ENCODE measurements at places on chromosomes 6 and 20.

- peak; percentile 94 for DNase-seq
Measured at GRCh38 chr6:37134036-37134395, 35.9 kb upstream of the PIM1 start.

GRCh38 chr6:93177438-93177837, 241.9 kb downstream of the EPHA7 start:
- no peak for DNase-seq

DNA sequence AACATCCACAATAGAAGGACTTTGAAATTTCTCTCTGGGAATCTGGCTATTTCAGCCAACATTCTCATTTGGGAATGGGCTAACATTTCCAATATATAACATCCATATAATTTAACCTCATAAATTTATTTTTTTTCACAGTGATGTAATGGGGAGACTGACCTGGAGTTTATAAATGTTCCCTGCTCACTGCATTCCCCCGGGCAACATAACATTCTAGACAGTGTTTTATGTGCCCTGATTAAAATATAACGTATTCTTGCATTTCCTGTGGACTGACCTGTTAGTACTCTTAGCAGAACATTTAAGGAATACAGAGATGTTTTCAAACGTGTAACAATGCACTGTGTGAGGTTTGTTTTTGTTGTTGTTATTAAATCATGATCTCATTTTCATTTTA, 20.9 kb downstream of the TSHZ2 start:
- DNase-seq: no peak

- DNase-seq: no peak
Measured at GRCh38 chr20:62235001-62235776, 3.1 kb upstream of the OSBPL2 start.

GRCh38 chr6:105941621-105942412, 144.3 kb upstream of the PRDM1 start:
- DNase-seq: peak; percentile 47

GRCh38 chr20:62308102-62308822, 5.5 kb downstream of the ADRM1 start:
- no peak for DNase-seq

GRCh38 chr6:10561611-10562199, 40.6 kb downstream of the GCNT2 start:
- no peak for DNase-seq

- no peak for DNase-seq
Measured at GRCh38 chr6:44007818-44008621, 119.2 kb downstream of the MRPL14 start.

- DNase-seq: peak; percentile 95
Measured at GRCh38 chr6:57262901-57263694, 41.0 kb upstream of the RAB23 start.

DNA sequence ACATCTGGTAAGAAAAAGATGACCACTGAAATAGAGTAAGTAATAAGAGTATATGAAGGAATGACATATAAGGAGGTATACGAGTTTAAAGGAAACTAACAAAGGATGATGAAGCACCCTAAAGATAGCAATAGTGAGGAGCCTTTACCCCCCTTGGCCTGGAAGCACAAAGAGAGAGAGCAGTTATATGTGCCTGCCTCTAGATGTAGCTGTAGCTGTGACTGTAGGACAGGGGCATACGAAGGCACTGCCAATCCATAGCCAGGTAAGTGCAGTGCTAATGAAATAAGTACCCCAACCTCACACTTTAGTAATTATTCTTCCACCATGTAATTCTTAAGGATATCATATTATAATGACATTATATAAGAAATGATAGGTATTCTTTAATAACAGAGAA, 90.1 kb upstream of the FKBP1C start:
- DNase-seq: no peak

GRCh38 chr6:52552278-52552643, 24.6 kb downstream of the TRAM2 start:
- DNase-seq: no peak

- no peak for DNase-seq
Measured at GRCh38 chr20:14691994-14692393, 354.6 kb upstream of the FLRT3 start.

DNA sequence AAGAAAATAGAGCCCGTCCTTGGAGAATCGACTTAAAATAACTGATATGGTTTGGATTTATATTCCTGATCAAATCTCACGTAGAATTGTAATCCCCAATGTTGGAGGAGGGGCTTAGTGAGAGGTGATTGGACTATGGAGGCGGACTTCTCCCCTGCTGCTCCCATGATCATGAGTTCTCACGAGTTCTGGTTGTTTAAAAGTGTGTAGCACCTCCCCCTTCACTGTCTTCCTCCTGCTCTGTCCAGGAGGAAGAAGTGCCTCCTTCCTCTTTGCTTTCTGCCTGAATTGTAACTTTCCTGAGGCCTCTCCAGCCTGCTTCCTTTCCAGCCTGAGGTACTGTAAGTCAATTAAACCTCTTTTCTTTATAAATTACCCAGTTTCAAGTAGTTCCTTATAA, 529.2 kb downstream of the HAO1 start:
- no peak for DNase-seq

- no peak for DNase-seq
Measured at GRCh38 chr6:114955363-114955762, 612.5 kb upstream of the HS3ST5 start.

DNA sequence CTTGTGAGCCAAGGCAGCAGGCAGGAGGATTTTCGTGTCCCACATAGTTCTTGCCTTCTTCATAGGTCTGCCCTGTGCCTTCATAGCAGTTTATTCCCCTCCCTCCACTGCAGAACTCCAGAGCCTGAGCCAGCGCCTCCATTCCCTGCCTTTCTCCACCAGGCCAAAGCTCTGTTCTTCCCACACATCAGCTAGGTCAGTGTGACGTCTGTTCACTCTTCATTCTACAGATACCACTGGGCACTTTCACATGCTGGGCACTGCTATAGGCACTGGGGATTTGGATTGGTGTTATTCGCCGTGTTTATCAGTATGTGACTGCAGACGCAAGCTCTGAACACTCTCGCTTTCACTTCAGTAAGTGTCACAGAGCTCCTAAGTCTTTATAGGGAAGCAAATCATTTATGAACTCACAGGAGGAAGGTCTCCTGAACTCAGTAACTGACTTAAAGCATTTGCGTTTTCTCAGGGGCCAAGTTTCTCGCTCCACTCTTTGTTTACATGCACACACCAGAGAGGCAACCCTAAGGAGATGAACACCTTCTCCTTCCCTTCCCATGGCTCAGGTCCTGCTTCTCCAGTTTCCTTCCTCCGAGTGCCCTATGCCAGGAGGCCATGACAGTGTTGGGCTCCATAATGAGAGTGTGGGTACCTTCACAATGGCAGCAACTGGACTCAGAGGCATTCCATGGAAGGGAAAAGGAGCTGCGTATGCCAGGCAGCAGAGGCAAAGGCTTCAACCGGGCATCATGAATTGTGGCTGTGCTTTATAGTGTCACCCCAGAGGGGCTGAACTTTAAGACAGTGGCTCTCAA, 6.3 kb upstream of the APMAP start:
- DNase-seq: peak; percentile 33

DNA sequence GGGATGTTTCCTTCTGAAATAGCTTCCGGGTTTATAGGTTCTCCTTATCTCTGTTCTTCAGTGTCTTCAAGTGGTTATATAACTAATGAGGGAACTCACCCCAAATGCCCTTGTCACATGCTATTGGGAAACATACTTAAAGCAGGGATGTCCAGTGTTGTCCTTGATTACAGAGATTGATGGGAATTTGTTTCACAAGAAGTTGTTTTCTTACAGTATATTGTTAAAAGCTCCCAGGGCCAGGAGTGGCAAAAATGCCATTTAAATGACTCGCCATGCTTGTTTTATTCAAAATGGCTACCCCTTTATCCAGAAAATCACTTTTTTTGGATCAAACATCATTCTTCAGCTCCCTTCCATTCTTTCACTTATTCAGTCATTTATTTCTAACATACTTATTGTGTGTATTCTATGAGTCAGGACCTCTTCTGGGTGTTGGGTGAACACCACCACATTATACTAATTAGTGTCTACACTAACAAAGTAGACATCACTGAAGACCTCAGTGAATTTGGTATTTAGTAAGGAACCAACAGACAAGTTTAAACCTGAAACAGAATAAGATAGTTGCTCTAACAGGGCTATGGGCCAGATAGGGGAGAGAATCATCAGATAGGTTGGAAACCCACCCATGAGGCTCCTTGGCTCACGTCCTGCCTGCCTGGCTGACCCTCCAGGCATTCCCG, 791.1 kb downstream of the MAFB start:
- peak; percentile 72 for DNase-seq

- DNase-seq: no peak
Measured at GRCh38 chr6:109052018-109052651, 42.5 kb downstream of the SESN1 start.

DNA sequence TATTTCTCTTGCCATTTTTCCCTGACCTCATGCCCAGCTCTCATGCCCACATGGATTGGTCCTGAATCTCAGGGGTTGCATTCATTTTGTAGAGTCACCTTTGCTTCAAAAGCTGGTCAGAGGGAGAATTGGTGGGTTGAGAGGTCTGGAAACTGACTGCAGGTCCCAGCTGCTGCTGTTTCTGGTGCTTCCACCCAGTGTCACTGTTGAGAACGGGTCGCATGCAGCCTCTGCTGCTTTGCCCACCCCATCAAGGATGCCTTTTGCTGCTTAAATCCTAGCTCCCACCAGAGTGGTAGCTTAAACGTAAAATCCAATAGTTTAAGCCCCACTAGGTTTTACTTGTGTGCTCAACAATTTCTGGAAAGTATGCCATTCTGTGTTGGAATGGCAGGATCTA, 211.4 kb upstream of the TSHZ2 start:
- no peak for DNase-seq

GRCh38 chr6:114718186-114718585, 375.4 kb upstream of the HS3ST5 start:
- DNase-seq: no peak

DNA sequence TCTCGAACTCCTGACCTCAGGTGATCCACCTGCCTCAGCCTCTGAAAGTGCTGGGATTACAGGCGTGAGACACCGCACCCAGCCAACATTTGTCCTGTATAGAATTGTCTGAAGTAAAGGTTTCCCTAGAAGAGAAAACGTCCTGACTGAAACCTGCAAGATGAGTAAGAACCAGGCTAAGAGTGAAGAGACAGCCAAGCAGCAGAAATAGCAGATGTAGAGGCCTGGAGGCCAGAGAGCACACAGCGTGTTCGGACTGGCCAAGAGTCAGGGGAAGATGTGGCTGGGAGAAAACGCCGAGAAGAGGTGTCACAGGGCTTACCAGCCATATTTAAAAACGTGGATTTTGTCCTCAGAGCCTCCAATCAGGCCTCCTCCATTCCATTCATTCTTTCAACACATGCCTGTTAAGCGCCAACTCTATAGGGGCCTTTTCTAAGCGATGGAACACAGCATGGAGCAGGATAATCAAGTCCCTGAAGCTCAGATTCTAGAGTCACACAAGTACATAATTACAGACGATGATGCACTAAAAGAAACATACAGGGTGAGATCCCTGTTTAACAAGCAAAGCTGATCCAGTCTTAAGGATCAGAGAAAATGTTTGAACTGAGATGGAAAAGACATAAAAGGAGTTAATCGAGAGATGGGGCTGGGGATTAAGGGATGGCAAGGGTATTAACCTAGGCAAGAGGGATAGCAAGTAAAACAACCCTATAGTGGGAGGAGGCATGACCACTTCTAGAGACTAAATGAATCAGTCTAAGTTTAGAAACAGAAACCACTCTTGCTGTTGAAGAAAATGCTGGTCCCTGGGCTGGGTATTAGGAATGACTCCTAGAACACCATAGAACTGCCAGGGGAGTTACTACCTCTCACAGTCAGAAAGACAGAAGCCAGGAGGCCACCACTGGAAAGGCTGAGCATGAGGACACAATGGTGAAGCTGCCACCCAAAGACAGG, 4.8 kb downstream of the ZCCHC3 start:
- DNase-seq: no peak

DNA sequence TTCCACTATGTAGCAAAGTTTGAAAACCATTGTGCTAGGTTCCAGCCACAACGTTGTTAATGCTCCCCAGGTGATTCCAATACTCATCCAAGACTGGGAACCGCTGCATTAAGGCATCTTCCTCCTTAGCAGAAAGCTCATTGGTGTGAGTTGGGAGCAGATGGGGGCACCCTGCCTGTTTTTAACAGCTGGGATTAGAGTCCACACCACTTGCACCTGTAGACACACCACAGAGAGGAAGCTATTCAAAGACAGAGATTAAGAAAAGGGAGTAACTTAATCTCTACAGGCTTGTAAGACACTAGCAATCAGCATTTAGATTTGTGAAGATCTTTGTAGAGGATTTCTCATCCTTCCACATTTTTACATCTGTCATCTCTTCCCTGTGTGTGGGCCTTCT, 333.9 kb upstream of the SOX4 start:
- DNase-seq: no peak

DNA sequence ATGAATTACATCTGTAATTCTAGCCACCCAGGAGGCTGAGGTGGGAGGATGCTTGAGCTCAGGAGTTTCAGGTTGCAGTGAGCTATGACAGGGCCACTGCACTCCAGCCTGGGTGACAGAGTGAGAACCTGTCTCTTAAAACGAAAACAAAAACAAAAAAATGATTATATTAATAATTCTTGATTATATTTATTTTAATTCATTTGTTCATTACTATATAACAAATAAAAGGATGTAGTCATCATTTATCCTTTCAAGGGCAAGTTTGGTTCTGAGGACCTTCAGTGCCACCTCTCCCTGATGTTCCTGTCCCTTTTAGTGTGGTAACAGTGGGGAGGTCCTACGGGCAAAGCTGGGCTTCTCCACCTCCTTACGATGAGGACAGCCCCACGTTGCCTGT, 167.1 kb upstream of the SCGN start:
- no peak for DNase-seq

GRCh38 chr6:24428615-24429014, 25.9 kb downstream of the MRS2 start:
- no peak for DNase-seq

- no peak for DNase-seq
Measured at GRCh38 chr6:124868481-124868880, 93.8 kb upstream of the RNF217 start.

DNA sequence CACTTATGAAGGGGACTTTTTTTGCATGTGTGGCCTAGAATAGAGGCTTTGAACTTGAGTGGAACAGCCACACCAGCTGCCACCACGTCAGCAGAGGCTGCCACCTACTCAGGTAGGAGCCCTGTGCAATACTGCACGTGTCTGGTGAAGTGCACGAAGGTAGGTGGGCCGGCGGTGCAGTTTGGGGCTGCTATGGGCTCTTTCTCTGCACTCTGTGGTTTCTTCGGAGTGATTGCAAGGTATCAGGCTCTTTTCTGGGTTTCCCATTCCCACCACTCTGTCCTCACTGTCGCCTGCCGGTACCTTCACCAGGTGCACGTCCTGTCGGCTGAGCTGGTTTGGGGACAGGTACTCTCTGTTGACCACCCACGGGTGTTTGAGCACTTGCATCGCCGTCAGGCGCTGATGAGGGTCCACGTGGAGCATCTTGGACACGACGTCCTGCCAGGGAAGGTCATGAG, 30.8 kb upstream of the MPC1 start:
- no peak for DNase-seq
